ENCODE measurements at places on chromosomes 3 and 15.

GRCh38 chr3:46407970-46408369 is 911 bp downstream of the CCRL2 start:
- no peak for DNase-seq

- no peak for DNase-seq
Observed at GRCh38 chr3:45034612-45035252, 8.6 kb downstream of the CLEC3B start.

- DNase-seq, result no peak
Observed at GRCh38 chr3:186953011-186953487, 22.7 kb downstream of the ST6GAL1 start.

DNA sequence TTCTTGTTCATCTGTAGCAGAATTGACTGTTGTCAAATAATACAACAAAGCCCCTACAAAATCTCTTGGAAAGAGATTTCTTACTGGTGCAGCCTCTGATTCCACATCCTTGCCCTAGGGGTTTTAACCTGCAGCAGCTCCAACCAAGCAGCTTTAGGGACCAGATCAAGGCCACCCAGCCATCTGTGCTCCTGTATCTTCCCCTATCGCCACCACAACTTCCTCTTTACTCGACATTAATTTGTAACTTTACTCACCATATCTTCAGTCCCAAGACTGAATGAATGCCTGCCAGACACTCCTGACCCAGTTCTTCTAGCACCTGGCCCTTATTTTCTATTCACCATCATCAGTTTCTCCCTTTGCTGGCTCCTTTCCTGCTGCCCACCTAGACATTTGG is 156.6 kb upstream of the IL12A start:
- DNase-seq, result no peak

DNA sequence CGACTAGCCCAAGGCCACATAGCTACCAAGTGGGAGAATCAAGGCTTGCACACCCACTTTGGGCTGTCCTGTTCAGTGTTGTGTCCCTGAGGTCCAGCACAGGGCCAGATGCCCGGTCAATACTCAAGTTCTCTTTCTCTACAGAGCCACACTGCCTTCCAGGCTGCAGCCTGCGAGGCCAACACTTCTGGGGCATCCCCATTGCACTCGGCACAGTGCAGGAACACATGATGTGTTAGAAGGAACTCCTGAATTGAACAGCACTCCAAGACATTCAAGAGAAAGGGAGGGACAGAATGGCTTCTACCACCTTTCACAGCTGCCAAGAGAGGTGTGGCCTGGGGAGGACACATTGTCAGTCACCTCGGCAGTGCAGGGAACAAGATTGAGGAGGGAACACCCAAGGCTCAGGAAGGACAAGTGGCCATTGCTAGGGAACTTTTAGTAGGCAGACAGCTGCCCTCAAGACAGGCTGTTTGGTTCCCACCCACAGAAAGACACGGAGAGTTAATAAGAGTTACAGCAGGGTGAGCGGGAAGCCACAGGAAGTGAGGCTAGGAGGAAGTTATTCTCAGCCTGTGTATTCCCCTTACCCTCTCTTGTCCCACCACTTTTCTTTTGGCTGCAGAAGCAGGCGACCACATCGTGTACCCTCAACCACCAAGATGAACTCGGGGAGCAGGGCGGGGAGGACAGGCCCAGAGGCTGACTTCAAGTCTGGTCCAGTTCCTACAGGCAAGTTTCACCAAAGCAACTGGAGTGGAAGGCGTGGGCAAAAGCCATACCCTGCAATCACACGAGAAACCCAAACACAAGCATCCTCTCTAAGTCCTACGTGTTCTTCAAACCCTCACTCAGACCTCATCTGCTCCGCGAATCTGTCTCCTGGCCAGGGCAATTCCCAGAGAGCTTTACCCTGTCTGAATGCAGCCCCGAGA is 69.4 kb downstream of the SRGAP3 start:
- DNase-seq, result no peak

DNA sequence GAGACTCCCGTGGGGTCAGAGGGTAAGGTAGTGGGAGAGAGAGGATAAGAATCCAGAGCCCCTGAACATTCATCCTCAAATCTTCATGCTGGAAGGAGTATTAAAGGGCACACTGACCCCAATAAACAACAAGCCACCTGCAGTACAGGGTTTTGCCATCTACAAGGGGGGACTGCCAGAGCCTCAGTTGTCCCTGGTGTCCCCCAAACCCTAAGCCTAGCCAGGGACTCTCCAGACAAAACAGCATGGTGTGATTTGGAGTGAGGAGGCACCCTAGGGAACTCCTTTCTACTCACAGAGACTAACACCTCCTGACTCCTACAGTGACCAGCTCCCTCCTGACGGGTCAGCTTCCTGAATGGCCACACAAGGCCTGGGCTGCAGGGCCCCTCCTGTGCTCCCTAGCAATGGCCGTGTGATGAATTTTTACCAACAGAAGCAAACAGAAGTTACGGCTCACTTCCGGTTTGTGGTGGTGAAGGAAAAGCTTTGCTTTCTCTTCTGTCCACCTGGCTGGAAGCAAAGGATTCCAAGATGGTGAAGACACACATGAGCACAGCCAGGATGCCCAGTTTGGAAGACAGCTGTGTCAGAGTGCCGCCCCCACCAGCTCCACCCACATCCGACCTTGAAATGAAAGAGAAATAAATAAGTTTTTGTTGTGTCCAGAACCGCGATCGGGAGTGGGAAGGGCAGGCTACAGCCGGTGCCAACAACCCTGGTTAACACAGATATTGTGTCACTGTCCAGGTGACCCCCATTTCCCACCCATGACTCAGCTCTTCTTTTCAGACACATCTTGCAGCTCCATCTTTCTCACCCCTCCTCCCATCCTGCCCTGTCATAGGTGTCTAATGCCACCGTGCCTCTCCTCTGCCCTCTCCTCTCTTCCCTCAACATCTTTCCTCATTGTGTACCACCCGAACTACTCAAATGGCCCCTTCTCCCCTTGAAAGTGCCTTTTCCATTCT is 69.6 kb upstream of the ATP13A3 start:
- no peak for DNase-seq

DNA sequence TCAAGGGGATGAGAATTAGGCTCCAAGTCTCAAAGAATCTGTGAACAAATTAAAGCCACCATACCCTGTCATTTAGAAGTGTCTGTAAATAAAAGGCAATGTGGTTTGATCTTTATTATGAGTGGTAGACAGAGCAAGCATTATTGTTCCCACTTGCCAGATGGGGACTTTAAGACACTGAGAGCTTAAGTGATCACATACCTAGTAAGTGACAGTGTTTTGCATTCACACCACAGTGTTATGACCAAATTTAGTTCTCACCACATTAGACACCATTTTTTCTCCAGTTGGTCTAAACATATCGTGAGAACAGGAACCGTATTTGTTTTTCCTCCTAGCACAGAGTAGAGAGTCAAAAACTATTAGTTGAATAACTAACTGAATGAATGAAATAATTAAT is 13.2 kb upstream of the ZBED2 start:
- no peak for DNase-seq

DNA sequence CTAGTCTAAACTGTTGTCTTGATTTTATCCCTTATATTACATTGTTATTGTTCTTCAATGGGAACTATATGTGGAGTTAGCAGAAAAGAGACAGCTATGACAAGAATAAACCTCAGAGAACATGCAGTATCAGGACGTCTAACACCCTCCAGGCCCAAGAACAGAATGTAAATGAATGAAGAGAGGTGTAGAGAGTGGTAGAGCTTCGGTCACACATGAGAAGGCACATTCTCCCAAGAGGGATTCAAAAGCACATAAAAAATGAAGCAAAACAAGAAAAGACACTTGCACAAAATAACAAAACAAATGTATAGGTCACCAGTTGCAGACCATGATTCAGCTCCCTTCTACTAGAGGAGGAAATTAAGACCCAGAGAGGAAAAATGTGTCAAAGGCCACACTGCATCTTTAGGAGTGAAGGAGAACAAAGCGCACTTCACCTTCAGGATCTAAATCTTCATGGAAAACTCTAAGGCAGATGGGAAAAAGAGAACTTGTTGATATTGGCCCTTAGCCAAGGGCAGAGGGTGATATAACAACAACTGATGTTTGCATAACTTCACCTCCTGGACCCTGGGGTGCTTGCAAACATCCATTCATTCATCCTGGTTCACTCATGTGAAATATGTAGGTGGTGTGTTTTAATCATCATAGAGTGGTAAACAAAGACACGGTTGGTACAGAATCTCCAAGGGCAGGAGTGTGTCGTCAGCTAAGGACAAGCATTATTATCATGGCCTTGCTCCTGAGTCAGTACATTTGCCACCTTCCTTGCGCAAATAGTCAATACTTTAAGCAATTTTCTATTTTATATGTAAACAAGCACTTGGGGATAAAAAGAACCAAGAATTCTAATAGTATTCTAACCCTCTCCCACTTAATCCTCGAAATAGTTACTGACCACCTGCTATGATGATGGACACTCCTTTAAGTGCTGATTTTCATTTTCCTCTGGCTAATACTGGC is 8.8 kb downstream of the NEK10 start:
- no peak for DNase-seq

DNA sequence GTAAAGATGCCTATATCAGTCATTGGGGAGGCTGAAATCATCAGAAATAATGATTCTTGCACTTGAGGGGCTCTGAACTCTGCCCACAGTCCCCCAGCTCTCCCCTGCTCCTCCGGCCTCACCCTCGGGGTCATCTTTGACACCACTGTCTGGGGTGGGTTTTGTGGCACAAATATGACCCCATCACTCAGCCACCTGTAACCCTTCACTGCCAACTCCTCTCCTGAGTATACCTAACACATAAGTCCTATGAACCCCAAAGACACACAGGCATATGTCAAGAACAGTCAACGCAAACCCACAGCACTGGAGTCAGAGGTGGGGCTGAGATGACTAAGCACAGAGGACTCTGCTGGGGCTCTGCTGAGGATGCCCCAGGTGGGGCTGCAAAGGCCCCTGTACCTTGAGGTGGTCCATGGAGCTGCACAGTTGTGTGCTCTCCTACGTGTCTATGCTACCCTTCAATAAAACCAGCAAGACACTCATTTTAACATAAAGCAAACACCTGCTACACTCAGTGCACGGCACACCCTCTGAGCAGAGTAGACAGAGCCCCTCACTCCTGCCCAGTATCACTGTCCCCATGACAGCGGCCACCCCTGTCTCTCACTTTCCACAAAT is 29.9 kb downstream of the SLC41A3 start:
- DNase-seq, result no peak

DNA sequence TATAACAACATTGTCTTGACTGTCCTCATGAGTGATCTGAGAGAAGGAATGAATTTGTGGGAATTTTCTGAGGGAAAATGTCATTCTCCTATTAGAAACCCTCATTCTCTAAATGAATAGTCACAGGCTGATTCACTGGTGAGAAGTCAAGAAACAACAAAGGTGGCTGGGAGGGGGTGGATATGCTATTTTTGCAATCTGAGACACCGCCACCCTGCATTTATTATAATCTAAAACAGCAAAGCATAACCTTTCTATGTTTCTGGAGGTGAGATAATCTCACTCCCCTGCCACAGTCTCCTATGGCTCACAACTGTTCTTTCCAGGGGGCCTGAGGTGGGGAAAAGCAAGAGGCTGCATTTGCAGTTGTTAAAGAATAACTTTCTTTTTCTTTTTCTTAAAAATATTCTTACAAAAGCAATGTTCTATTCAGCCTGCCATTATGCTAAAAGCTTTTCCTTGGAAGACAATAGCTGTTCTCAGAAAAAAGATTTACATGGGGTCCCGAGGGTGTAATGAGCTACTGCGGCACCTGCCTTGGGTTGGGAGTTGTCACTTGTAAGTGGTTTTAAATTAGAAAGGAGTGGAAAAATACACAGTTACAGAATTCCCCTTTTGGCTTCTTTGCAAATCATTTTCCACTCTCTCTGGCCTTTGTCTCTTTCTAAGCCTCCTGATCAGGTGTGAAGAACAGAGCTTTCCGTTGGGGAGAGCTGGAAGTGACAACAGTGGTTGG is 220.9 kb downstream of the AGBL1 start:
- no peak for DNase-seq

DNA sequence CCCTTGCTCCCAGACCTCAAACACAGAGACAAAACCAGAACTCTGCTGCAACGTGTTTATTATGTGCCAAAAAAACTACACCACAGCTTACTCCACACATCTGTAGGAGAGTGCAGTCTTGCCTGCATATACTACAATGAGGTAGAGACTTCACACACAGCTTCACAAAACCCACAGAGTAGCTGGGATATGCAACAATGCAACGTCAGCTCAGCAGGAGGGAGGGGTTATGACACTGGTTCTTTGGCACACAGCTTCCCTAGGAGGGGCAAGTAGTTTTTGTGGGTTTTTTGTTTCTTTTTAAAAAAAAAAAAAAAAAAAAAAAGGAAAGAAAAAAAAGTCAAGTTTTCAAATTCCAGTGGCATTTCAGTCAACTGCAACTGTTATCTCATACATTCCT is 2.9 kb upstream of the RPS17 start:
- DNase-seq, result no peak

Data from CD4-positive, alpha-beta T cell (primary cell).